ENCODE measurements at places on chromosomes 7 and 10.
A peak's percentile ranks its signal among the peaks of the same experiment; 100 is the strongest.

DNA sequence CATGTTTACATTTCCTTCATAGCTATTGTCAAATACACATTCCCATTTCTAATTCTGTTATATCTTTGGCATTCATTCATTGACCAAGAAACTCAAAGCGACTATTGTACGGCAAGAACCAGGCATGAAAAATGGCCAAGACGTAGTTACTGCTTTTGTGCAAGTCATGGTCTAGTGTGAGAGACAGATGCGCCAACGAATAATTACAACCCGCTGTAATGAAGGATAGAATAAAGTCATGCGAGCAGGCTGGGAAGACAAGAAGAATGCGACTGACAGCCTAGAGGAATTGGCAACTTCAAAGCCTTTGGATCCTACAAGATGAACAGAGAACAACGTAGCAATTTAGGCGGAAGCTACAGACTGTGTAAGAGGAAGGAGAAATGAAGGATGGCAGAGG, 221.2 kb downstream of the CALN1 start:
- DNase-seq: no peak

GRCh38 chr7:6420680-6421079, 27.1 kb downstream of the DAGLB start:
- DNase-seq: no peak

- no peak for DNase-seq
Measured at GRCh38 chr7:68015122-68015977, 1018.7 kb downstream of the TYW1 start.

DNA sequence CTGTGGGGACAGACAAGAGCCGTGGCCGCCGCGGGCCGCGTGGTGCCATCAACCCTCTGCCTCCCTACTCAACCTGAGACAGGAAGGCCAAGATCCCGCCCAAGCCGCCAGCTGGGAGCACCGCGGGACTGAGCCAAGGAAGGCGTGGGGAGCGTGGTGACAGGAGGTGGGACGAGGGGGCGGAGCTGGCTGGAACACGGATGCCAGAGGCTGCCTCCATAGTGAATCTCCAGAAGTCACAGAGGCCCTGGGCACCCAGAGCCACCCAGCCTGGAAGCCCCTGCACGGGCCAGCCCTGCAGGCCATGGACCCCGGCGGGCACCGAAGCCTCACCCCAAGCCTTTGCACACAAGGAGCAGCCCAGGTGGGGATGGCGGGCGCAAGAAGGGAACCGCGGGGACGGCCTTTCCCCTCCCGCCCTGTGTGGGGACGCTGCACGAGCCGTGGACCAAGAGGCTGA, 18.1 kb upstream of the DPYSL4 start:
- no peak for DNase-seq

DNA sequence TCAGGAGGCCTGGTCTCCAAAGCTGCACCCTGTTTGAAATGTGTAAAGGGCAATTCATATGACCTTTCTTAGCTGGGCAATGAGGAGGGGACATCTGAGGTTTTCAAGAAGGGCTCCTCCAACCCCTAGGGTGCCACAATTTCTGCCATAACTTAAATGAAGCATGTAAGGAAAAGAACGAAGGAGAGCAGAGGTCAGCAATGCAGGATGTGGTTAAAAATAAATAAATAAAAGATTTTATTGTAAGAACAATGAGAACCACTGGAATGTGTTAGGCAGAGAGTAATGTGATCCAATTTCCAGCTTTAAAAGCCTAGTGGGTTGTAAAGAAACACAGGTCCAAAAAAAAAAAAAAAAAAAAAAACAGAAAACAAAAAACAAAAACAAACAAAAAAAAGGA, 673.1 kb downstream of the TNS3 start:
- DNase-seq: no peak

GRCh38 chr7:66505009-66505408, 123.7 kb upstream of the KCTD7 start:
- DNase-seq: no peak

GRCh38 chr10:26527018-26527417, 88.9 kb downstream of the APBB1IP start:
- no peak for DNase-seq

DNA sequence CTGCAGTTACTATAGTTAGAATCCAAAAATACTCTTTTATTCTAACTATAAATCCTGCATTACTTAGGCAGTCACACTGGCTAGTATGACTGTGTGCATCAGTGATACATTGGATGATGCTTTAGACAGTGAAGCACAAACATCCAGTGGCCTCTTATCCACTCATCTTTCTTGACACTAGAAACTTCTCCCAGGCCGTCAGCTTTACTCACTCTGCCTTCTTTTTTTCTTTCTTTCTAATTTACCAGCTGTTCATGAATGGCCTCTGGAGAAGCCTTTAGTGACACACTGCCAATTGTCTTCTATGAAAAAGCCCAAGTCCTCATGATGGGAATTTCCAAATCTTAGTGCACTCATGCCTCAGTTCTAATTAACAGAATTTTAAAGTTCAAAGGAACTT, 26.2 kb upstream of the C10orf90 start:
- DNase-seq: no peak

- DNase-seq: no peak
Measured at GRCh38 chr10:96334616-96335526, 23.9 kb downstream of the OPALIN start.

- peak; percentile 4 for DNase-seq
Measured at GRCh38 chr10:48786606-48787282, 102.1 kb downstream of the WDFY4 start.

DNA sequence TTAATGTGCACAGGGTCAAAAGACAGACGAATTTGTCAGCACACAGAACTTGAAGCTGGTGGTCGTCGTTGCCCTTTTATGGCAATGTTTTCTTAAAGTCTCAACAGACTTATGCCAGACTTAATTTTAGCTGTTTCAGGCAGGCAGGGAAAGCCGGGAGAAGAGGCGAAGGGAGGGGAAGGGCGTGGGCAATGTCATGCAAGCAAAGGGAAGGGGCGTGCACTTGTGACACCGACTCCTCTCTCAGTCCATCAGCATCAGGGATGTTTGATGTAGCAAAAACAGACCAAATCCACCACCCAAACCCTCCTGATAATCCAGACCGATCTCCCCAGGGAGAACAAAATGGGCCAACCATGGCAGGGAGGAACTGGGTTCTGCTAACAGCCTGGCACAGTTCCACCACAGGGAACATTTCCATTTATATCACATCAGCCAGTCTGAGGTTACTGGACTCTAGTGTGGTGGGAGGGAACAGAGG, 118.1 kb upstream of the RHEB start:
- no peak for DNase-seq

- no peak for DNase-seq
Measured at GRCh38 chr7:42745357-42746059, 166.4 kb downstream of the C7orf25 start.

DNA sequence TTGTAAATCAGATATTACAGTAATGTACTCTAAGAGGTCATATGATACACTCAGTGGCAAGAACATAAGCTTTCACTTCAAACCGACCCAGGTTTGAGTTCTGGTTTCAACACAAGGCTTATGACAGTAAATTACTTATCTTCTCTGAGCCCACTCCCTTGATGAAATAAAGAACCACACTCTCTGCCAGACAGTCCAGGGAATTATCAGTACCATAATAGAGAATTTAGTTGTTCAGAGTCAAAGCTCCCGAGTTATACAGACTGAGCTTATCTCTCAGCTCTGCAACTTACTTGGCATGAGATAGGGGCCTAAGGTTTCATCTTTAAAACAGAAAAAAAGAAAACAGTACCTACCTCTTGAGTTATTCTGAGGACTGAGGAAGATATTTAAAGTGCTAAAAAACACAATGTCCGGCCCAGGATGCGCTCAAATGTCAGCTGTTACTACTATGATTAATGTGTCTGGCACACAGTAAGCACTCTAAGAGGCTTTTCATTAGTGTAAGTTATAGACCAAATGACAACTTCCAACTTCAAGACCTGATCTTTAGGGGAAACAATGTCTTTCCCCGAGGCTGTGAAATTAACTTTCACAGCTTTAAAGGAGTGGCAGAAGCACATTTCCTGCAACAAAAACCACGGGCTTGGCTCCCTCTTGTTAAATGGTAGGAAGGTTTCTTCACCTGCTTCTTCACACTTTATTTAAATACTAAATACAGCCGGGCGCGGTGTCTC, 38.1 kb downstream of the UBE2H start:
- DNase-seq: no peak

DNA sequence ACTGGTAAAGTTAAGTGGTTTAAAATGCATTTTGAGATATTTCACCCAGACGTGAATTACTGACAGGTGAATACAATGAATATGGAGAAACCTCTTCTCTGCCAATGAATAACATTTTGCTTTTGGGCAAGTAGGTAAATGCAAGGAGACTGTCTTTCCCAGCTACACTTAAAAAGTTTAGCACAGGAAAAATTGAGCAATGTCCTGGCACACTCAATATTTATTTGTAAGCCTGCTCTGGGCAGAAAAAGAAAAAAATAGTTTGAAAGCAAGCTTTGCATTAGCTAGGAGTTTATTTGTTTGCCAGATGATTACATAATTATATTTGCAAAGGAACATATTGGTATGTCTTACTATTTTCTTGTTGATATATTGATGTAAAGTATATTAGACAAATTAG, 624.2 kb downstream of the ACTR3B start:
- no peak for DNase-seq

DNA sequence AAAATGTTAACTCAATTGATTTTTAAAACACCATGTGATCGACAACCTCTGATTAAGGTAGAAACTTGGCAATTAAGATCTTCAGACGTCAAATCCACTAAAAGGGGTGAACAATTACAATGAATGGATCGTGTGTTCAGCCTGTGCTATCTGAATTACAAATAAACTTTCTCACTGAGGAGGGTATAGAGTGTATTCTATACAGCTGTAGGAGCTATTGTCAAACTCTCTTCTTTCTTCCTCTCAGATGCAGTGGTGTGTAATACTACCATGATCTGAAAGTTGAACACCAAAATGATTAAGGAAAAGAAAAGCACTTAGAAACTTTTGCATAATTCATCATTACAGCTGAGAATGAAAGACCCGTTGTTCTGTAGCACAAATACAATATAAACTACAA, 32.2 kb upstream of the MACC1 start:
- no peak for DNase-seq

DNA sequence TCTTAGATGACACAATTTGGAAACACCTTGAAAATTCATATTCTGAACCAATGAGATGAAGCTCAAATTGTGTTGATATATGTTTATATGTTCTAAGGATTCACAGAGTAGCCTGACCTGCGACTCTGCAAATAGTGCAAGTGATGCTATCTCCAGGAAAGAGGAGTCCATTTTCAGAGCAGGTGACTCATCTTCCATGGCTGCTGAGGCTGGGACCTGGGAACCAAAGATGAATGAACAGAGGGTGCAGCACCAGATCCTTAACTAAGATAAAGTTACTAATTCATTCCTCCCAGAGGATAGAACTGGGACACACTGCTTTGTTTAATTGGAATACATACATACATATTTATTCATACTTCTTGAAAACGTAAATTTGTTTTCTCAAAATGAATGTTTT, 240.6 kb upstream of the SEMA3C start:
- DNase-seq: no peak

DNA sequence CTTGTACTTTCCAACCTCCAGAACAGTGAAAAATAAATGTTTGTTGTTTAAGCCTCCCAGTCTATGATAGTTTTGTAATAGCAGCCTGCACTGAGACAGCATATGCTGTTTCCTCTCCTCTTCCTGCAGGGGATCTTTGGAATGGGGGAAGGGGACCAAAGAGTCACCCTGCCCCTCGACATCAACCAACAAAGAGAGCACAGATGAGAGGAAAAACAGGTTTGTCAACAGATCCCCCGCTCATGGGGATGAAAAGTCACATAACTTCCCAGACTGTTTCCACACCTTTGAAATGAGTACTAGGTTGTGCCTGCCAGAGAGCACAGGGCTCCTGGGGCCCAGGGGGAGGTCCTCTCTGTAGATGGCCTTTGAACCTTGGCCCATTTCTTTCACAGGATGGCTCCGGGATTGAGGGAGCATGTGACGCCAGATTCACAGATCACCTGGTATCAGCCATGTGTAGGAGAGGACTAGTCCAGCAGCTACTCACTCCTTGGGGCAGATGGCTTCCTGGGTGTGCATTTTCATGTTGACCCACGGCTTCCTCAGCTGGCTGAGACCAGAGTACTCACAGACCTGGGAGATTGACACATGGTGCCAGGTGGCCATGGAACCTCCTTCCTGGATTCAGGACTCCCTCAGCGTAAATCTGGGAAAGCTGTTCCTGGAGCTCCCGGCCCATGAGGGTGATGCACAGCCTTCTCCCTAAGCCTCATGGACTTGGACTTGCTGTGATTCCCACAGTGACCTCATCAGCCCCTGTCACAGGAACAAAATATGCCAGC, 125.6 kb downstream of the CXCL12 start:
- peak; percentile 60 for DNase-seq

GRCh38 chr7:23349484-23350157, 50.5 kb downstream of the MALSU1 start:
- DNase-seq: no peak

GRCh38 chr7:138325434-138325833, 134.6 kb upstream of the TRIM24 start:
- no peak for DNase-seq

- no peak for DNase-seq
Measured at GRCh38 chr10:45817130-45817859, 30.0 kb downstream of the AGAP4 start.

DNA sequence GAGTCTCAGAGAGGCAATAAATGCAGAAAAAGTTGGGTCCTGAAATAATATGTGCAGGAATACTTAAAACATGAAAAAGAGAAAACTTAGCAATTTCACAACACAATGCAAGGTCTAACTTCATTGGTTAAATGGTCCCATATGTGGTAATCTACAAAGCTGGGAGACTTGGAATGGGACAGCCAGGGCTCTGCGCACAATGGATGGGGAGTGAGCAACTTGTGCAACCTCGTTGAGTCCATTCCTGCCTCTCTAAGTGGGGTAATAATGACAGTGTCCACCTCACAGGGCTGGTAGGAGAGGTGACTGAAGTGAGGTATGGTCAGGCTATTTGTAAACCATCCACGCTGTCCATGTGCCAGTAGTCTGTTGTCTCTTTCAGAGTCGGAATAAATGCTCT, 11.8 kb upstream of the EMX2 start:
- no peak for DNase-seq

DNA sequence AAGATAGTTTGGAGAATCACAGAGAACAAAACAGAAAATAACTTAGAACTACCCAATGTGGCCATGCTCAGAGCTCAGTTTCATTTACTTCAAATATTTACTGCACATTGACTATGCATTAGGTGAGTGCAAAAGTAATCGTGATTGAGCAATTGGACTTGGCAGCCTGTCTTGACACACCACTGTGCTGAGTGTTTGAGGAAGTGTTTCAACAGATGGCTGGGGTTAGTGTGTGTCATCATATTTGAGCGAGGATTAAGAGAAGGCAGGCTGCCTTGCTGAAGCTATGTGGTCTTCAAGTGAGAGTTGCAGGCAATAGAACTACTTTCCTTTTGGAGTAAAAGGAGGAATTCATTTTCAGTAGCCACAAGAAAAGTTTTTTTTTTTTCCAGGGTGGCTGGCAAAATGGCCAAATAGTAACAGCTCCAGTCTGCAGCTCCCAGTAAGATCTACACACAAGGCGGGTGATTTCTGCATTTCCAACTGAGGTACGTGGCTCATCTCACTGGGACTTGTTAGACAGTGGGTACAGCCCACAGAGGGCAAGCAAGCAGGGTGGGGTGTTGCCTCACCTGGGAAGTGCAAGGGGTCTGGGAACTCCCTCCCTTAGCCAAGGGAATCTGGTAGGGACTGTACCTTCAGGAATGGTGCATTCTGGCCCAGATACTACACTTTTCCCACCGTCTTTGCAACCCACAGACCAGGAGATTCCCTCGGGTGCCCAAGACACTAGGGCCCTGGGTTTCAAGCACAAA, 37.6 kb downstream of the AKR1C4 start:
- DNase-seq: peak; percentile 83

GRCh38 chr7:22173685-22174573, 183.0 kb downstream of the RAPGEF5 start:
- DNase-seq: no peak

- no peak for DNase-seq
Measured at GRCh38 chr7:2152646-2153045, 80.1 kb downstream of the MAD1L1 start.
